ENCODE measurements at places on chromosomes 5 and 9. TPM values are rescaled to one million over a fixed set of nuclear protein-coding genes. Genes with fewer than 3 reads are reported as not detected.

DNA sequence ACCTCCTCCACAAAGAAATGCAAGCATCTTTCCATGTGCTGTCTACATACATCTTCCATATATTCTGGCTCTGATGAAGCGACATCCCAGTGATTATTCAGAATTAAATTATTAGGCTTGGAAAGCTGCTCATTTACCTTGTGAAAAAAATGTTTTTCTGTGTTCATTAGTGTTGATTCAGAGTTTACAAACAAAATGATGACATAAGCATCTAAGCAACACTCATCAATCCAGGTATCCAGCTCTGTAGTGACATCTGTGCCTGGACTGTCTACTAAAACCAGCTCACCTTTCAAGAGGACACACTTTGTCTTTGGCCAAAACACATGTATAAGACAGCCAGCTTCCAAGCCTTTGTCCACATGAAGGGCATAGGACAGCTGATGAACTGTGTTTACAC lies 51.1 kb upstream of the SPATA31C2 start:
- DNase-seq = no peak

PCDHB16 gene
- 2.2 TPM for total RNA-seq

SLC46A2 gene
- total RNA-seq = not detected

SIT1 gene
- total RNA-seq = not detected

DNA sequence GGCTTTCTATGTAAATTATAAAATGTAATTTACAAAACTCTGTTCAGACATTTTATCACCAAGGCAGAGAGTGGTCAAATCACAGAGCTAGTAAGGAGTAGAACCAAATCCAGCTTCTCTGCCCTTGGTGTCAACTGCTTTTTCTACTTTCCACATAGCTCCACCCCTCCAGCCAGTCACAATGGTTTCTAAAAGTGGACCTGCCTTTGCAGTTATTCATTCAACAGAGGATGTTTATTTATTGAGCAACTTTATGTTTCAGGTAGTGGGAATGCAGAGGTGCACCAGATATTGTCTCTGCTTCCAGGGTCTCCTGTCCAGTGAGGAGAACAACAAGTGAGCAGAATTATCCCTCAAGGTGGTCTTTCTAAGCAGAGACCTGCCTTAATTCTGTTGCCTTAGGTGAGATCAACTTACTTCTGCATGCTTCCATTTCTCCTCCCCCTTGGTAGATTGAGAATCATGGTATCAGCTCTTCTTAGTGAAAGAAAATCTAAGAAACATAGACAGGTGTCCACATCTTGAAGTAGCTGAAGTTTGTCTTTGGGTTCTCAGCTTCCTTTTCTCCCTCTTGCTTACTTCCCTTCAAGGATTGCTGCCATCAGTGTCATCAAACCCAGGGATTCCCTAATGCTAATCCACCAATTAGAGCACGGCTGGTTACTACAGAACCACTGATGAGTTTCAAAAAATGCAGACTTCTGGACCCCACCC lies 17.2 kb upstream of the PDCD1LG2 start:
- no peak for DNase-seq

DNA sequence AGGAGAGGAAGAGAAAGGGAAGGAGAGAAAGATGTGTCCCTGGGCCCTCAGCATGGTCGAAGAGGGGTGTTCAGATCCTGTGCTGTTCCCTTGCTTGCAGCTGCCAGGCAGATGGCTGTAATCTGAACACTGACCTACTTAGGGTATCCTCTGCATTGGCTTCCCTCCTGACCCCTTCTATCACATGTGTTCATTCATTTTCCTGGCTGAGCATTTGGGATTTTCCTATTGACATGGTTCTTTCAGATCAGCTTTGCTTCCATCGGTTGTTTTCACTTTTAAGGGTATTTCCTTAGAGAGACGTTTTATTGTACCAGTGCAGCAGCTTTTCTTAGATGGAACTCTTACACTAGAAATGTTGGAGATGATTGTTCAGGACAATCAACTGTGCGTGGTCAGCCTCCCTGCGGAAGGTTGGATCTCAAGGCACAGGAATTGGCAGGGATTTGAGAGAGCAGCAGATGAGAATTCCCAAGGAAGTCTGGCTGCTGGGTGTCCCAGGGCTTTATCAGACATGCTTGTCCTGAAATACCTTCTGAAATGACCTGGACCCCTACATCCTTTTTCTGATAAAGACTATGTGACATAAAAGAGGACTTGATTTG lies 26.0 kb downstream of the ACTBL2 start:
- no peak for DNase-seq

- DNase-seq = no peak
Measured at GRCh38 chr9:3947588-3947845, 352.4 kb downstream of the GLIS3 start.

DNA sequence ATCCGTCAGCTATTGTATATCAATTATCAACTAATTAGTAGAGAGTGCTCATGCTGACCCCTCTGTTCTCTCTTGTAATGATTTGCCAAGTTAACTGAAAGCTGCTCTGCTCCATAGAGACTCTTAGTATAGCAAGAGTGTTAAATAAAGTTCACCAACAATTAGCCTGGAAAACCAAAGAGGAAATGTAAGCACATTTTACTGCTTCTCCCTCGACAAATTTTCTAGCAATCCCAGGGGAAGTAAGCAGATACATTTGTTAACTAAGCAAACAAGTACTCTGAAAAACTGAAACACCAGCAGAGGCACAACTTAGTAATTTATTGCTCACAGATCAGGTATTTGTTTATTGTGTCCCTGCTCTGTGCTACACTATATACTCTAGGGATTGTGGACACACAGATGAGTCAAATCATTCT lies 162.2 kb downstream of the GLIS3 start:
- no peak for DNase-seq

DNA sequence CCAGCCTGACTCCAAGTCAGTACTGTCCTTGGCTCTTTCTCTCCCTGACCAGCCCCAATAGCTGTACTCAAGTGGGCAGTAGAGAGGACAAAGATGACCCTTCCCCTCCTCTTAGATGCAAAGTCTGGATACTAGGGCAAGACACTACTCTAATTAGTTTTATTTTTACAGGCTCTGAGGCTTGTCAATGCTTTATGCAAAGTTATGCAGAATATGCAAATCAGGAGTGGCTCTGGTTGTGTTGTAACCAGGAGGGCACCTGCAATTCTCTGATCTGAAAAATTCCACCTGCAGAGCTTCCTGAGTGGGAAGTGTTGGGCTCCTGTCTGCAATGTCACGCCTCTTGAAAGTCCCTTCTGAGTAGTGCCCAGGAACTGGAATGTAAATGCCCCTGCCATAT lies 201.5 kb downstream of the RGS3 start:
- DNase-seq = no peak

DNA sequence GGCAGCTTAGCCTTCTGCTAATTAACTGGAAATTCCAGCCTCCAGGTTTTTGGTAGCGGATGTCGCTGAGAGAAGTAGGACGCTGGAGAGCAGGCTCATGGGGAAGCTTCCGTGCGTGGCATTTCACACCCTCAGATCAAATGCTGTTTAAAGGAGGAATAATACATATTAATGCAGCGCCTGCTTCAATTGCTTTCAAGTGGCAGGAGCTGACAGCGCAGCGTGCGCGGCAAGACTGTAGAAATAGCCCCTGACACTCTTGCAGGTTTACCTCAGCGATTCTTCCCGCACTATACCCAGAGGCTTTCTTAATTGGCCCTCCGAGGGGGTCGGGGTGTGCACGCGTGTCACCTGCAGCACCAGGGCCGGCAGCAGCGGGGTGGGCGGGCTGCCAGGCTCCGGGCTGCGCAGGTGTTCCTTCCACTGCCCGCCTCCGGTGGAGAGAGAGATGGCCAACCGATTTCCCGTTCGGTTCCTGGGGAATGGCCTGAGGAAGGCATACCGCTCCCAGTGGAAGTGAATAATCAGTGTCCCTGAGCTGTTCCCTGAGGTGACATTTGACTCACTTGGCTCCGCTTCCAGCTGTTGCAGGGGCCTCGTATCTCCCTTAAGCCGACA lies 427.9 kb downstream of the KCTD16 start:
- no peak for DNase-seq

DNA sequence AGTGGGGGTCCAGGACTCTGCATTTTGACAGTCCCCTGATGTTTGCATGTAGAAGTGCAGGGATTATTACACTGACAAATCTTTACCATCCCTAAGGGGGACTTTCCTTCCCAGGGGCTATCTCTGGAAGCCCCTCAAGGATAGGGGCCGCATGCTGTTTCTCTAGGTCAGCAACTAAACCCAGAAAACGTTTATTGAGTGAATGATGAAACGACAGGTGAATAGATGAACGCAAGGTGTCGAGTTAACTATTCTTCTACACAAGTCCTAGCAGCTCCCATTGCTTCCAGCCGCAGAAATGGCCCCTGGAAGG lies 281 bp upstream of the HSD17B4 start:
- no peak for DNase-seq

- no peak for DNase-seq
Measured at GRCh38 chr5:11467588-11467987, 436.7 kb downstream of the CTNND2 start.

GRCh38 chr9:127074561-127075548 lies 47.6 kb downstream of the ANGPTL2 start:
- no peak for DNase-seq

DNA sequence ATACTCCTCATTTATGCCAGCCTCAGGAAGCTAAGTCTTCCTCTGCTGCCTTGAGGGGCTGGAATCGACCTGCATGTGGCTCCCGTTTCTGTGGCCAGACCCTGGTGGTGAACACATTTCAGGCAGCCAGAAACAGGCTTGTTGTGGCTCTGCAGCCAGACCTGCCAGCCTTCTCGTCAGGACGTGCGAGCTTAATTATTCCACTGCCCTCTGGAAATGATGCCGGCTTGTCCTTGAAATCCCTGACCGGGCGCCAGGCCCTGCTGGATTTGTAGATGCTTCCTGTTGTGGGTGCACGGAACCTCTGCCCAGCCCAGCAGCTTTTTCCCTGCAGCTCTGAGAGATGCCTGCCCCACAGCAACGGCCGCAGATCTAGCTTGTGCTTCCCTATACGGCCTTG lies 41.6 kb downstream of the PDZD2 start:
- peak; percentile 85 for DNase-seq

DNA sequence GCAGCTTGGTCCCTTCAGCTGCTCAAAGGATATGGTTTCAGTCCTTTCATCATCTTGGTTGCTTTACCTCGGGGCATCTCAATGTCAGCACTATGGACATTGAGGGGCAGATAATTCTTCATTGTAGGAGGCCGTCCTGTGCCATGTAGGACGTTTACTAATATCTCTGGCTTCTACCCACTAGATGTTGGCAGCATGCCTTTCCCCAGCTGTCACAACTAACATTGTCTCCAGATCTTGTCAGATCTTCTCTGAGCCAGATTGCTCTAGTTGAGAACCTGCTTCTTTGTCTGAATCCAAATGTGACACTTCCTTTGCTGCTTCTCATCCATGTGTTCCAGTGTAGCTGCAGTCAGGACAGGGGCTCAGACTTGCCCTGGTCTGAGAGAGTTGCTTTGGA lies 10.3 kb downstream of the PTPA start:
- no peak for DNase-seq

DNA sequence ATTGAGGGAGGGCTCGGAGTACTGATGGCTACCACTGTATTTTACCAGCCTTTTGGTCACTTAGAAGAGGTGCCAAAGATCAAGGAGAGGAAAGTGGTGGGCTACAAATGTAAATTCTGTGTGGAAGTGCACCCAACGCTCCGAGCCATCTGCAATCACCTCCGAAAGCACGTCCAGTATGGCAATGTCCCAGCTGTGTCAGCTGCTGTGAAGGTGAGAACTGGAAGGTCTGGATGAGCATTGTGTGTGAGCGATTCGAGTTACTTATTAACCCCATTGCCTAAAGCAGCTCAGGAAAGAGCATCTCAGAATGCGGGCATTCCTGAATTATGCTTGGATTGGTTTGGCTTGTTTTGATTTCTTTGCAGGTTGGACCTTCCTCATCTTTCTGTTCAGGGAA lies 67.5 kb downstream of the ZNF462 start:
- no peak for DNase-seq

DNA sequence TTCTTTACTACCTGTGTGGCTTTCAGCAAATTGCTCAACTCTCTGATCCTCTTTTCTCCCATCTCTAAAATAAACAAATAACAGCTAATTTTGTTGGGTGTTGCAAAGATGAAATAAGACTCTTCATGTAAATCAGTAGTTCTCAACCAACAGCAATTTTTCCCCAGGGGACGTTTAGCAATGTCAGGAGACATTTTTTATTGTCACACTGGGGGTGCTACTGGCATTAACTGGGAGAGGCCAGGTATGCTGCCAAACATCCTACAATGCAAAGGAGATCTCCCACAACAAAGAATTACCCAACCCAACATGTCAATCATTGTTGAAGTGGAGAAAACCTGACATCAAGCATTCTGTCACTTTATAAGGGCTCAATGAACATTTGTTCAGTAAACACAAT lies 19.7 kb downstream of the ADRA1B start:
- DNase-seq = no peak

FREM1 gene
- total RNA-seq = 2.0 TPM

- DNase-seq = no peak
Measured at GRCh38 chr5:66933066-66933465, 263.5 kb downstream of the CD180 start.

- no peak for DNase-seq
Measured at GRCh38 chr5:98588215-98588614, 185.2 kb upstream of the RGMB start.

DNA sequence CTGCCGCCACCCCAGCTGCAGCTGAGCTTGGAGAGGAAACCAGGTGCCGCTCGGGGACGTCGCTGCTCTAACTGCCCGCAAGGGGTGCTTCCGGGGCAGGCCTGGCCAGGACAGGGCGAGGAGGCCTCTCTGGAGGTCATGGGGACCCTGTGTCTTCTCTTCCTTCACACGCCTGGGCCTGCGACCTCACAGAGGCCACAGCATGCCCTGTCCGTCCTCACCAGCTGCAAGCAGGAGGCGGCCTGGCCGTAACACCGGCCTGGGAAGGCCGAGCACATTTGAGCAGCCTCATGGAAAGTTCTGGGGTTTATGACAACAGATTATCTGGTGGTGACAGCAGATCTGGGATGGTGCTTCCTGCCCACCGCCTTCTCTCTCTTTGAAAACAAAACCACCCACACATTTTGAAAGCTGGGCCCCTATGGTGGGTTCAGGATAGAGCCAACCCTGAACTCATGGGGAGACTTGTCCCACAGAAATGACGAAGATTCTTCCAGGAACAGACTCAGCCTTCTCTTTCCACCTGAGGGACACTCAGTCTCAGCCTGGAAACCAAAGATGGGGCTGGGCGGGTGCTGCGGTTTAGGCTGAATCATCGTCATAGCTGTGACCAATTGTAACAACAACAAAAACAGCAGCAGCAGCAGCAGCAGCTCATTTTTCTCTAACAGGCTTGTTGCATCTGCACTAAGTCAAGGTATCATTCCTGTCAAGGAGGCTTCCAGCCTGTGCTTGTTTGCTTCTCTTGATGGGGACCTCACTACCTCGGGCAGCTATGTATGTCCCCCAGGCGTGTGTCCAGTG lies 99.6 kb upstream of the RAPGEF1 start:
- peak; percentile 39 for DNase-seq

TENT4A gene
- total RNA-seq = 10.8 TPM
